SJSA1 (cell line): ENCODE measurements at places on chromosomes 1 and 21. TPM values are rescaled to one million over a fixed set of nuclear protein-coding genes. Genes with fewer than 3 reads are reported as not detected.
A peak's percentile ranks its signal among the peaks of the same experiment; 100 is the strongest.

Gene RPE65
- total RNA-seq, result not detected in 2 replicates

DNA sequence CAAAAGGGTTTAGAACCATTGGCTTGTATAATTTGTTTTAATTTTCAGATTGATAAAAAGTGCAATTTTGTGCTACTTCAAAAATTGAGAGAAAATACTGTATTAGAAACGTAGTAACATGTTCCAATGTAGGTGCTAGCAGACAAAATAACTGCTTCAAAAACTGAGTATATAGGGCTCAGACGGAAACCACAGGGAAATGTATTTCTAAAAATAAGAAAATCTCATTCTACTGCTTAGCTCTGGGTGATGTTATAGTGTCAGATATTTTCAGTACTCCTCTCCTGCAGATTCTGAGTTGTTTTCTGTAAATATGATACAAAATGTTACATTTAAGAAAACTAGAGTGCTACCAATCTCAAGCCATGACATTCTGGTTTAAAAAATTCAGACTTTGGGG is 55.4 kb downstream of the KCNK2 start:
- H3K27me3 ChIP-seq, result no peaks in the 10 kb centered on the region
- H3K4me1 ChIP-seq, result no peaks in the 10 kb centered on the region; the same call in 1 of the 2 replicates
- no peak overlapping the region for H3K27ac ChIP-seq
- no peak for DNase-seq

DNA sequence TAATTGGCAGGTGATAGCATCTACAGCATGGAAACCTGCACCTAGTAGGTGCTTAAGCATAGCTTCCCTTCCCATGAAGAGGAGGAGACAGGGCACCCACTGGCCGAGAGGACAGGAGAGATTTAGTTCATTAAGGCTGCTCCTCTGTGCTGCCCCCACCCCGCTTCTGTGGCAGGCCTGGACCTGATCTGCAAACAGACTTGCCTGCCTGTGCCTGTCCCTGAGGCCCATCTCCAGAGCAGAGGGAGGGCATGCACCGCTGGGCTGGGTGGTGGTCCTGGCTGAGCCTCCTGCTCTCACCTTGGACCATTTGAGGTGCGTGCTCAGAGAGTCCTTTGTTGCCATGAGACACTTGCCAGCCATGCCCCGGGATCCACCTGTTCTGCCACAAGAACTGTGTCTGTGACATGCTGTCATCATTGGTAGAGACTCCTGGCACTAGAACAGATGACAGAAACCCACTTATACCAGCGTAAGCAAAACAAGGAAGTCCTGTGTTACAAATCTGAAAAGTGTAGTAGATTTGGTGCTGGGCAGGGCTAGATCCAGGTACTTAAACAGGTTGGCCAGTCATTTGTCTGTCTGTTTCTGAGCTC is 55.6 kb downstream of the PTPRF start:
- H3K4me3 ChIP-seq, result no peak overlapping the region
- no peak overlapping the region for H3K27ac ChIP-seq
- peaks cover 11% of the 10 kb centered on the region for H3K4me1 ChIP-seq
- H3K36me3 ChIP-seq, result 0 out of 2 replicates have a peak, but pooled peaks cover 6% of the 10 kb centered on the region
- no peak for DNase-seq

Gene BSND
- not detected in 2 replicates for total RNA-seq

Gene CFH
- 75.4 and 85.4 TPM in 2 replicates for total RNA-seq

GRCh38 chr1:213994888-213995287 is 7.1 kb downstream of the PROX1 start:
- DNase-seq, result no peak
- no peak overlapping the region for H3K27ac ChIP-seq
- no peak overlapping the region for H3K4me3 ChIP-seq
- H3K27me3 ChIP-seq, result peaks cover 16% of the 10 kb centered on the region; the same call in 1 of the 2 replicates

DNA sequence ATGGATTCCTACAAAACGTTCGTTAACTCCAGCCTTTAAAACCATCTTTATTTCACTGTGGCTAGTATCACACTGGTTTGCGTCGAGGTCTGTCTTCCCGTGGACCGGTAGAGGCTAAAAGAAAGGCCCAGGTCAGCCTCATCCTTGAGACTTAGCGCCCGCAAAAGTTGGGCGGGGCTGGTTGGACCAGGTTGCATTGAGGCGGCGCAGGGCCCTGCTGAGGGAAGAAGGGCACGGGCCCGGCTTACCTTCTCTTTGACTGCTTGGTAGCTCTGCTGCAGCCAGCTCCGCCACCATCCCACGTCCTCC is 455 bp downstream of the BSDC1 start:
- H3K36me3 ChIP-seq, result peaks cover 44% of the 10 kb centered on the region
- DNase-seq, result no peak
- H3K4me1 ChIP-seq, result peaks cover 16% of the 10 kb centered on the region
- peak overlapping the region; percentile 74 for H3K4me3 ChIP-seq
- H3K27me3 ChIP-seq, result no peaks in the 10 kb centered on the region

Gene HSPA6
- 0.06 and 0.18 TPM in 2 replicates for total RNA-seq
